Stimulated activated CD4-positive, alpha-beta T cell treated with anti-CD3 and anti-CD28 coated beads, TNF-alpha, amount 100 ng/mL, for 4 hours (primary cell): ENCODE measurements at places on chromosomes 4 and X.

- DNase-seq, result no peak
These were observed 31.5 kb upstream of the HTRA3 start for GRCh38 chr4:8238036-8238511.

DNA sequence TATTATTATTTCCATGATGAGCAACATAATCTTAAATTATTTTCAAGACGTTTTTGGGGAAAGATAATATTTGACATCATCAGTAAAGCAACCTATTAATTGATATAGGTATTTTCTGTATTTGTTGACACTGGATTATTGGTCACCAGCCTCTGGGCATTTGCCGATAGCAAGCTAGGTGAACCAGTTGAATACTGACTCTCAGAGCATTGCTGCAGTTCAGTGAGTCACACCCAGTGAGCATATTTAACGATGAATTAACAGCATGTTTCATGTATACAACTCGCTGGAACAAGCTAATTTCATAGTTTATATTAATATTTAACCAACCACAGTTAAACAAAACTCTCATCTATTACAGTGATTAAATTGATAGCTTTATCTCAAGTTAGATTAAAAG is 1006.0 kb upstream of the DIAPH2 start:
- no peak for DNase-seq

- DNase-seq, result no peak
These were observed 226.9 kb downstream of the FSTL5 start for GRCh38 chr4:161936625-161937550.

GRCh38 chr4:56307423-56307822 is 79.9 kb downstream of the AASDH start:
- no peak for DNase-seq

GRCh38 chr4:176289561-176289960 is 20.5 kb upstream of the ASB5 start:
- DNase-seq, result no peak

- no peak for DNase-seq
These were observed 40.1 kb upstream of the GAB1 start for GRCh38 chr4:143296397-143297067.

- DNase-seq, result no peak
These were observed 49.4 kb downstream of the RTL9 start for GRCh38 chrX:110407910-110408545.

GRCh38 chr4:89298788-89299152 is 8.8 kb downstream of the GPRIN3 start:
- DNase-seq, result no peak

DNA sequence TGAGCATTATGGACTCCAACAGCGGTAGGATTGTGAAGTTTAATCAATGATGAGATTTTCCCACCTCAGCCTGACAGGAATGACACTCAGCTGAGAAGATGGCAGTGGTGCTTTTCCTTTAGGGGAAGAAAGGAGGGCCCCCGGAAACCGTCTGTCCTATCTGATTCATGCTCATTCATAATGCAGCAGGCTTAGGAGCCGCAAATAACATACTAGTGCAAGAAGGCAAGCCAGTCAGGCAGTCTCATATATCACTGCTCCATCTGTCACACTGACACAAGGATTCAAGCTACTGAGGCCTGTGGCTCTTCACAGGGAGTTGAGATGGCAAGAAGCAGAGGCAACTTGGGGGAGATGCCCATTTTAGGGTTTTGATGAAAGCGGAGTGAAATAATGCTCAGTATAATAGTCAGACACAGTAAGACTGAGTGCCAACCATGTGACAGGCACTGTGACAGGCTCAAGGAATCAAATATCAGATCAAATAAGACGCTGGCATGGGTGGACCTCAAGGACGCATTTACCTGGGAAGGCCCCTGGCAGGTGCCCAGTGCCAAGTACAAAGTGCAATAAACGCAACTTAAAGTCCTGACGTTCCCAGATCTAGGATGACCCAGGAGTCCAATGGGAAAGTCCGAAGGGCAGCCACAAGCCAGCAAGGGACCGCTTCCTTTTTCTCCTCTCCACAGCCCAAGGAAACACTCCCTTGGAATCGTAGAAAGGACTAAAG is 63.4 kb downstream of the FHDC1 start:
- no peak for DNase-seq

GRCh38 chr4:11698846-11699590 is 270.3 kb upstream of the HS3ST1 start:
- no peak for DNase-seq

DNA sequence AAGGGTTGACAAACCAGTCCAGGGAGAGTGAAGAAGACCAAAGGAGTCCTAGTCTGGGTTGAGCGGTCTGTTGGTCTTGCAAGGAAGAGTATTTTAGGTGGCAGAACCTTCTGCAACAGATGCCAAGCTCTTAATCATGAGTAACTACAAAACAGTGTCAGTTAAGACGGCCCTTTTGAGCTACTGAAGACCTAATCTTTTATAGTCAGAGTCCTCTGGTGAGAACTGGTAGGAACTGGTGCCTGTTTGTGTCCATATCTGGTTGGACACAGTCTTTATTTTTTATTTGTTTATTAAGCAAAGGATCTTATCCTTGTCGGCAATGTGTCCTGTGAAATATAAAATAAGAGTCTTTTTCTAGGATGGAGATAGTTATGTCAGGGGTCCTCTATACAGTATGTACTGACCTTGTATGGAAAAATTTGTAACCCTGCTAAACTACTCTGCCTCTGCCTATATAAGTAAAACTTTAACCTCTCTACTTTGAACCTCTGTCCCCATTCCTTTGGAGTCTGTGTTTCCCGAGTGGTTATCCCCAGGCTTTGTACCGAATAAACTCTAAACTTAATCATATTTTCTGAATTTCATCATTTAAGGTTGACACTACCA is 47.1 kb downstream of the FAM13A start:
- DNase-seq, result no peak

DNA sequence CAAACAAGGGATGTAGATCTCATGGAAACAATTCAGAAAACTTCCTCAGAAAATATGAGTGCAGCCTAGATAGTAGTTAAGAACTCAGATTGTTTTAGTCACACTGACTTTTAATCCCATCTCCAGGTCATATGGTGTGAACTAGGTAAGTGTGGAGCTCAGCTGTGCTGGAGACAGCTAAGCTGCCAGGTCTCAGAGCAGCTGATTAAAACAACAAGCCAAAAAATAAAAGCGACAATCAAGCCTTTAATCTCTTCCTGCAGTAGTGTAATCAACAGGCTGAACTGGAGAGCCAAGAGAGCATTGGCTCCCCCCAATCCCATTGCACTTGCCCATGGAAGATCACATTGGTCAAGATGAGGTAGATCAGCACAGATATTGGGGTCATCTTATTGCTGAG is 98.3 kb upstream of the ATOH1 start:
- DNase-seq, result no peak

GRCh38 chrX:108701633-108702032 is 34.7 kb downstream of the IRS4 start:
- DNase-seq, result no peak

DNA sequence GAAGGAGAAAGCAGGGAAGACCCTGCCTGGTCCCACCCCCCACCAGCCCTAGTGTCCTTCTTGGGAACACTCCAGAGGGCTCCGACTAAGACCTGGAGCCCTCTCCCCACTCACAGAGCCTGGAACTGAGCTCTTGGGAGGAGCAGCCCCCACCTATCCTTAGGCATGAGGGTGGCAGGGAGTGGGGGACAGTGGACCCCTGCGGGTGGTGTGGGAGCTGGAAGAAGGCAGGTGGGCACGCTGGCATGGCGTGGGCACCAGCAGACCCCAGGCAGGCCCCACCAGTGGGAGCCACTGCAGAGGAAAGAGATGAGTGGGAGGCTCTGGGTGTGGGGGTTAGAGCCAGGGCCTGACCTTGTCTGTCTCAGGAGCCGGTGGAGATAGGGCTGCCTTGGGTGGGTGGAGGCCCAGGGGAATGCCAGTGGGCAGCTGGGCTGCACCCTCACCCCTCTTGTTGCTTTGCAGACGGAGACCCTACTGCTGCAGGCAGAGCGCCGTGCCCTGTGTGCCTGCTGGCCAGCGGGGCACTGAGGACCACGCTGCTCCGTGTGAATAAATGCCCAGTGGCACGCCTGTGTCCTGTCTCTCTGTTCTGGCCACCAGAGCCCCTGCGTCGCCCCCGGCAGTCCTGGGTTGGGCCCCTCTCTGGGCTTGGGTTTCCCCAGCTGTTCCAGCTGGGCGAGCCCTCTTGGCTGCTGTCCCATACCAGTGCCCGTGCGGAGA is 15.6 kb upstream of the NAT8L start:
- no peak for DNase-seq

DNA sequence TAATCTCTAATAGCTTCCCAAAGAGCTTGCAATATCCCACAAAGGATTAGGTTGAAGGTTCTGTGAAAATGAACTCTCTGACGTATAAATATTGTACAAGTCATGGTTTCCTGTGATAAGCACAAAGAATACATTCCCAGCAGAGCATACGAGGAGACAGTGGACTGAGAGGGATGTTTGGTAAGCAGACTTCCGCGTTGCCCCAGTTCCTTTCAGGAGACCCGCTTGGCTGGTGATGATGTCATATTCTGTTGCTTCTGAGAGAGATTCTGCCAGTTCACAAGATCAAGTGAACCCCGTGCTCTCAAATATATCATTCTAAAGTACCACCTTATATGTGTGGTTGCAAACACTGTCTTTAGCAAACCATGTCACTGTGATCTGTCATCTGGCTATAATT is 323.9 kb upstream of the CASK start:
- no peak for DNase-seq

DNA sequence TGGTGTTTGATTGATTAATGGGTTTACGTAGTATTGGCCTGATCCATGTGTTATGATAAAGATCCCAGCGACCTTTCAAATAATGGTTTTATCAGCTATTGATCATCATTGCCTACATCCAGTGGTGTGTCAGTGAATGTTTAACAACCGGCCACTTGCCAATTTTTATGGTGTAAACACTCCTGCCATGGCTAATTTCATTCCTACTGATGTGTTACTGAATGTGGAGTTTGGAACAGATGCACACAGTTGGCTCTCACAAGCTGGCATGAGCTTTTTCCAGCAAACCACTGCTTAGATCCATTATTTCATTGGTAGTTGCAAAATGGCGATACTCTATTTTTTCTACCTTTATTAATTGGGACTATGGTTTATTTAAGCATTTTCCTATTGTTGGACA is 139.9 kb downstream of the REPS2 start:
- no peak for DNase-seq

DNA sequence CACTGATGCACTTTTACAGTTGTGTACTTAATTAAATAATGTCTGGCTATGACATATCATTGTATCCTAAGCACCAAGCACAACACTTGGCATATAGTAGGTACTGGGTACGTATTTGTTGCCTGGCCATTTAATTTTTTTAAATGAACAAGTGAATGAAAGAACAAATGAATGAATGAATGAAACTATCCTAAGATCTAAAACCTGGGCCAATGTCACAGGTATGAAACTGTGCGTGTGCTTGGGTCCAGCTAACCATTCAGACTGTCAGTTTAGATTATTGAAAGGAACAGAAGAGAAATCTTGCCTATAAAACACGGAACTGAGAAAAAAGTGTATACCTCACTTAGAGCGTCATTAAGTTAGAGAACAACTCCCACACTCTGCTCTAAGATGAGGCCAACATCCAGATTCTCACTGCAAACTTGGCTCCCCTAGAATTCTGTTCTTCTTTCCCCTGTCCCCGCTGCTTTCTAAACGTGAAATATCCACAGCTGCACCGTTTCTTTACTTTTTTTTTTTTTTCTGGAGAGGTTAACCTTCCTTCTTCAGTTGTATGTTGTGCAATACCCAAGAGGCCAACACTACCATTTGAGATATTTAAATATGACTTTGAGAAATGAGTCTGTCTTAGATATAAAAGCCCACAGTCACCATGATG is 17.3 kb upstream of the SEL1L3 start:
- no peak for DNase-seq

- DNase-seq, result no peak
These were observed 144.3 kb downstream of the CHIC2 start for GRCh38 chr4:53920116-53920515.

DNA sequence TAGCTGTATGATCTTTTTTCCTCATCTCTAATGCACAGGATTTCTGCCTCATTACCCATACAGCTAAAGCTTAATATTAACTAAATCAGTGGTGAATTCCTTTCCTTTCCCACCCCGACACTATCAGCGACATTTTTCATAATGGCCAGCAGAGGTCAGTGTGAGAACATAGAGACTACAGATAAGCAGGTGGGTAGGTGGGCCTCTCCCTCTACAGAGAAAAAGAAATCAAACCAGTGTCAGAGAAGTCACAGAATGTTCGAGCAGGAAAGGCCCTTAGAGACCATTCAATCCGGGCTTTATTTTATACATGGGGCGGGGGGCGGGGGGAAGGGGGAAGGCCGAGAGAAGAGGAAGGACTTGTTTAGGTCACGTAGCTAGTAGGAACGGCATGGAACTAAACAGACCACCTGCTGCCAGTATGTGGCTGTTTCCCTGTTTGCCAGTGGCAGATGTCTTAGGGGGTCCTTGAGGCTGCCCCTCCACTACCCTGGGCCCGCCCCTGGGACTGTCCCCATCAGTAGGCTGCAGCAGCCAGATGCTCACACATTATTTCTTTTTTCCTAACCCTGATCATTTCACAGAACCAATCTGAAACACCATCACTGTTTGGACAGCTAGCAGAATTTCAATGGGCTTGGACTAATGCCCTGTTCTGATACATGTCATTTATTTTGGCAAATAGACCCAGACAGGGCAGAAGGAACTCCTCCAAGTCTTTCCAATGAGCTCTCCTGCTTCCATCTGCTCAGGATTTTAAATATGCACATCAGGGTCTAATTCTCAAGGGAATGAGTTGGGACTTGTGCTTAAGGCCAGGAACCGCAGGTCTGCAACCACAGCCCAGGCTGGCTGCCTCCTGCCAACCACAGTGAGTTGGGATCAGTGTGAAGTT is 133.4 kb downstream of the ATG4A start:
- no peak for DNase-seq

GRCh38 chrX:11420851-11421250 is 127.6 kb downstream of the AMELX start:
- no peak for DNase-seq

- DNase-seq, result no peak
These were observed 187.9 kb downstream of the CHM start for GRCh38 chrX:85859426-85859825.

- DNase-seq, result no peak
These were observed 88.2 kb downstream of the TMA16 start for GRCh38 chr4:163582703-163583102.

GRCh38 chr4:74638001-74638400 is 156.3 kb downstream of the BTC start:
- DNase-seq, result no peak

GRCh38 chr4:140756319-140757231 is at the start of gene TBC1D9:
Gene TBC1D9 (minus strand): TSS chr4:140756385. CDS start chr4:140756045, 340 bp downstream.
- DNase-seq, result no peak

DNA sequence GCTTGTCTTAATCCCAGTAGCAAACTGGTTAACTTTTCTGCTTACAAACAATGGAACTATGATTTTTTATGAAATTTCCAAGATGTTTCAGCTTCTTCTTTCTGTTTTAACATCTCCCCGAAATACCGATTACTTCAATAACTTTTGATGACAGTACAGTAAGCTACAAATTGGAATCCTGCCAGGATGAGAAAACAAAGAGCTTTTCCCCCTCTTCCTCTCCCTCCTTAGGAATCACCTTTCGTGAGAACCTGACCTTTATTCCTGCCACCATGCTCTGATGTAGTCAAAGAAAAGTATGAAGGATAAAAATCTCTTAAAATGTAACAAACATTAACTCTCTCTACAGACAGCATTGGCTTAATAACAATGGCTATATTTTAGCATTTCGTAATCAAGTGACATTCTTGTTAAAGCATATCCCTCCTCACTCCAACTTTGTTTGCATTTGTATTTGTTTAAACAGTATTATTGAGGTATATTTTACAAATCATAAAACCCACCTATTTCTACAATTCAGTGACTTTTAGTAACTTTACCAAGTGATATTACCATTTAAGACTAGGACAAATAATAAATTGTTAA is 148.7 kb upstream of the NAP1L5 start:
- DNase-seq, result no peak

GRCh38 chr4:2412534-2412884 is 5.9 kb downstream of the ZFYVE28 start:
- peak; percentile 48 for DNase-seq
